ENCODE measurements at places on chromosomes 1 and 21.

DNA sequence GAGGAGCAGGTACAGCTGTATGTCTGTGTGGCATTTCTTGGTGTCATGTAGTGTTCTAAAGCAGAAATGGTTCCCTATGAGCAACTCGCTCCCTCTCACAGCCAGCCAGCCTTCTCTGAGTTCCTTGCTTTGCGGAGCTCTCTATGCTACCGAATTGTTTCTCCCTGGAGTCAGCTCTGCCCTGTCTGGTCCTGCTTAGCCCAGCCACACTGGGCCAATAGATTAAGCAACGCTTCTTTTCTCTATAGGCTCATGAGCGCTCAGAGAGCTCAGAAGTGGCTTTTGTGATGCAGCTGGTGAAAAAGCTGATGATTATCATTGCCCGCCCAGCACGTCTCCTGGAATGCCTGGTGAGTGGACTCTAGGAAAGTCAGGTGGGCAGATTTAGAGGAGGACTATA is 113.1 kb downstream of the PIK3R3 start:
- DNase-seq, result no peak

DNA sequence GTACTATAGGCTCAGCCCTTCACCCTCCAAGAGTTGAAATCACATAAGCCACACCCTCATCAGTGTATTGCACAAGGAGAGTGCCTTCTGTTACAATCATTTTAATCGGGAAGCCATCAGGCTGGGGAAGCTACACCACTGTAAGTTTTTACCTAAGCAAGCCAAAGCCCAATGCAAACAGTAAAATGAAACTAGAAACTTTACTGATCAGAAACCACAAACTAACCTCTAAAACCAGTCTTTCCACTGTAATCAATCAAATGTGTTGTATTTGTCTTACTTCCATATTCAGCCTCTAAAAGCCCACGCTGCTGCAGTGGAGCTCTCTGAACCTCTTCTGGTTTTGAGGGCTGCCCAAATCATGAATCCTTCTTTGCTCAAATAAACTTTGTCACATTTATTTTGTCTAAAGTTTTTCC is 26.2 kb downstream of the CAPN8 start:
- DNase-seq, result no peak

DNA sequence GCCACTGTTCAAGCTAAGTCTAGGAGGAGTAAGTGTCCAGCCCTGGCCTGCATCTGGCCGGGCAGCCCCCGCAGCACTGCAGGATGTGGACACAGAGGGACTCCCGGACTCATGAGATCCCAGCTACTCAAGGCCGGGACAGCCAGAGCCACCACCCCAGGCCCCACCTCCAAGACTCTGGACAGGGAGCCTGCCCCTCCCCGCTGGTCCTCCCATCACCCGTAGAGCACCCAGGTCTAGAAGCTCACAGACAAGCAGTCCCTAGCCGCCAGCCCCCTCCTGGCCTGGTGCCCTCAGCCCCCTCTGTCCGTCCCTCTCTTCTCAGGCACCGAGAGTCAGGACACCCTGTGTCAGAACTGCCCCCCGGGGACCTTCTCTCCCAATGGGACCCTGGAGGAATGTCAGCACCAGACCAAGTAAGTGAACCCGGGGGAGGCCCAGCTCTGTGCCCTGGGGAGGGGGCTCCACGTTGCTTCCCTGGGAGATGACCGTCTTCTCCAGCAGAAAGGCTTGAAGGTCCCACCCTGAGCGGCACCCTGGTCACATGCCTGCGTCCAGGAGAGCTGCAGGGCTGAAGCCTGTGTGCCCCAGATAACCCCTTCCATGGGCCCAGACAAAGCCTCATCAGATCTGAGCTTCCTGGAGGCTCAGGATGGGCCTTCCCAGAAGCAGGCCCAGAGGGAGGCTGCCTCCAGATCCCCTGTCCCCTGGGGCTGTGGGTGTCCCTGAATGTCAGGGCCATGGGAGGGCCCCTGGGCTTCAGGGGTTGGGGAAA is 4.3 kb downstream of the TNFRSF14 start:
- no peak for DNase-seq

- no peak for DNase-seq
Observed at GRCh38 chr1:59568158-59568935, 246.4 kb upstream of the HOOK1 start.

GRCh38 chr21:41667136-41667535 is 99.7 kb downstream of the RIPK4 start:
- DNase-seq, result no peak

DNA sequence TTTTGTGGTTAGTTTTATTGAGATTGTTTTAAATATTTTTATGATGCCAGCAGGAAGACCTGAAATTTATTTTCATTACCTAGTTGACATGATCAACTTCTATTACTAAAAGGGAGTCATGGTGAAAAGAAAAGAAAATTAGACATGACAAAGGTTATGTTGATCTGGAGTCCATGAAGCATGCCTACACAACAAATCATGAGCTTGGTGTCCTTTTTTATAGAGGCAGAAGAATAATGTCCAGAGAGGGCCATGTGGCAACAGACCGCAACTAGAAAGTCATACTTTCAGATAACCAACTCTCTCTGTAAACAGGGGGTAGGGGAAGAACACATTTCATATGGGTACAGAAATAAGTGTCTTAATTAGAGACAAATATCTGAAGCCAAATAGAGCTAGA is 175.5 kb upstream of the HOOK1 start:
- DNase-seq, result no peak

GRCh38 chr1:26787381-26787705 is 407 bp upstream of the PIGV start:
- DNase-seq, result no peak

GRCh38 chr1:206479183-206480125 is 9.2 kb downstream of the IKBKE start:
- peak; percentile 78 for DNase-seq

DNA sequence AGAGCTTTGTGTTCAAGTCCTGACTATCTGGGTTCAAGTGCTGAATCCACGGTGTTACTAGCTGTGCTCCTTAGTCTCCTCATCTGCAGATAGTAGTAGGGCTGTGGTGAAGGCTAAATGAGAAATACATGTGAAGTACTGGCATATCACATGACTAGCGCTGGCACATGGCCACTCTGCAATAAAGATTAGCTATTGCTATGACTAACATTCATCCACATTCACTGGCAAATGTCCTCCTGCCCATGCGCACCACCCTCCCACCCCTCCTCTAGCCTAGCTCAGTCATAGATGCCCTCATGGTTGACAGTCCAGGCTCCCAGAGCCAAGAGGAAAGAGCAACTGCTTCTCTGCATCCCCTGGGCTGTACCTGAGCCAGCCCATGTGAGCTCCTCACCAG is 8.5 kb upstream of the COL8A2 start:
- DNase-seq, result no peak

GRCh38 chr1:170203693-170204092 is 57.9 kb downstream of the NTMT2 start:
- no peak for DNase-seq

DNA sequence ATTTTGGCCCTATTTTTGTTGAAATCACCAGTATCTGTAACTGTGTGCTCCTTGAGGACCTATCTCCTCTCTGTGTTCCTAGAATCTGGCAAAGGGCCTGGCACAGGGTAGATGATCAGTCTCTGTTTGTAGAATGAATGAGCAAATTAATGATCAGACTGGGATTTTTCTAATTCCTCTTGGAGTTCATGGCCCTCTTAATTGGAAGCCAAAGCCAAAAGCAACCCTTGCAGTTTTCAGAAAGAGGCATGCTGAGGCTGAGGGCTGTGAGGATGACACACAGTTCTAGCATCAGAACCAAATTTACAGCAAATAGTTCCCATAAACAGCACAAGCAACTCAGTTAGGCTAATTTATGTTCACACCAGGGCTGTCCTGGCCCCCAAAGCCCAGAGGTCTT is 111.1 kb upstream of the BEND5 start:
- no peak for DNase-seq

GRCh38 chr1:29406814-29407213 is 170.5 kb downstream of the PTPRU start:
- no peak for DNase-seq

DNA sequence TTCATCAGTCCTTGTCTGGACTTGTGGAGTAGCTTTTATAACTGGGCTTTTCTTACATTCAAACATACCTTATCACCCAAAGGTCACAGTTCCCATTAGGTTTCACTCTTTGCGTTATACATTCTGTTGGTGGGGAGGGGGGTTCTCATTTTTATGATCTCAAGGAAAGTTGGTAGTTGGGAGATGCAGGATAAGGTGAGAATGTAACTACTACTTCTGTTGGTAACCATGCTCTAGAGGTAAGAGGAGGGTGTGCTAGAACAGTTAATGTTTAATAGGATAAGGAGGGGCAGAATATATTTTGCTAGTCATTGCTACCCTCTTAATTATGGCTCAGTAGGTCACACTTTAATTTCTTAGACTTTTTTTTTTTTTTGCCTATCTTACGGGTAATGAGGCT is 10.7 kb downstream of the YBX1 start:
- no peak for DNase-seq

GRCh38 chr1:40820251-40820797 is 36.7 kb downstream of the KCNQ4 start:
- no peak for DNase-seq

DNA sequence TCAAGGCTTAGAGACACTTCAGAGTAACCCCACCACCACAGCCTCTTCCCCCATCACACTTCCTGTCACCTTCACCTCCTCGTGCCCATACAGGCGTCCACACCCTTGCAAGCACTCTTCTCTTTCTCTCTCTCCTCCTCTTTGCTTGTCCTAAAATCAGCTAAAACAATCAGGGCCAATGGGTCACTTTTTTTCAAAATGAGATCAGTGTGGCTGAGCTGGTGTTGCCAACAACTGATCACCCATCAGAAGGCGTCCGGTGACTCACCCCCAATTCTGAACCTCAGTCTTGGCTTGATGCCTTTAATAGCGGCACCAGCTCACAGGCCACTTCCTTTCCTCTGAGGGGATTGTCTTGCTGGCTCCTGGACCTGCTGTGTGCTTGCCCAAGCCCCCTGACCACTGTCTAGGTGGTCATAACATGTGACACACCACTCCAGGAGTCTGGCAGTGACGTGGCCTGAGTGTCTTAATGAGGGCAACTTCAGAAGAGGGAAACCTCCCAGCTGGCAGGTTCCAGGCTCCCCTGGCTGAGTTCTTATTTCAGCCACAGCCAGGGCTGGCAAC is 1.6 kb downstream of the DRAXIN start:
- no peak for DNase-seq

DNA sequence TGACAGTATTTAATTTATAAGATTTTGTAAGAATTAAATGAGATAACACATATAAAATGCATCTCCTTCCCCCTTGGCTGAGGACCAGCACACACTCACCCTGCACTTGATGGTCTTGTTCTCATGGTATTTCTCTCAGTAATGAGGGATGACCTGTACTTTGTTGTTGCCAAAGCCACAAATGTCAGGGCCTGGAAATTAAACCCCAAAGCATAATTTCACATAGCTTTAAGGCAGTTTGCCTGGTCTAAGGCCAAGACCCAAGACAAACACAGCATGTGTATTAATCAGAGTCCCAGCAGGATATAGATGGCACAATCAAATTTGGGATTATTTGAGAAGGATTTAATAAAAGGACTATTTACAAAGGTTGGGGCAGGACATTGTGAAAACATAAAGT is 48.6 kb upstream of the EPS15 start:
- DNase-seq, result no peak

DNA sequence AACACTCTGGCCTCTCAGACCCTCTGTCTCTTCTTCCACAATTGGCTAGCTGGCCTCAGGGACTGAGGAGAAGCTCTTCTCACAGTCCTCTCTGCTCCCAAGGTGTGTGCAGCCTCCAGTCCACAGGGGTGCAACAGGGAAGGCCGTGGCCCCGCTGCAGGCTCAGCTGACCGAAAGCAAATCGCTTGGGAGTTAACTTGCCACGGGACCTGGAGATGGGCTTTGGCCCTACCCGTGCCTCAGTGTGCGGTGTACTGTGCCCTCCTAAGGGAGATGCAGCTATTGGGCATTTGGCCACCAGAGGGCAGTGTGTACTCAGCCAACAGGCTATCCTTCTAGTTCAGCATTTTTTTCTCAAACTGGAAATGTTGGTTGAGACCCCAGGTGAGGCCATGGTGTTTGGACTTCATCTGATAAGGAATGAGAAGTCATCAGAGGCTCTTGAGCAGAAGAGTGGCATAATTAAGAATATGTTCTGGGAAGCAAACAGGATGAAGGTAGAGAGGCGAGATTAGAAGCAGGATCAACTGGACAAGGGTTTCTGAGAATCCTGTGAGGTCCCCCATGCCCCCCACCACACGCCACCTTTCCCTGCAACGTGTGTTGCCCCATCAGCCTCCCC is 42.5 kb upstream of the TMEM125 start:
- peak; percentile 81 for DNase-seq

DNA sequence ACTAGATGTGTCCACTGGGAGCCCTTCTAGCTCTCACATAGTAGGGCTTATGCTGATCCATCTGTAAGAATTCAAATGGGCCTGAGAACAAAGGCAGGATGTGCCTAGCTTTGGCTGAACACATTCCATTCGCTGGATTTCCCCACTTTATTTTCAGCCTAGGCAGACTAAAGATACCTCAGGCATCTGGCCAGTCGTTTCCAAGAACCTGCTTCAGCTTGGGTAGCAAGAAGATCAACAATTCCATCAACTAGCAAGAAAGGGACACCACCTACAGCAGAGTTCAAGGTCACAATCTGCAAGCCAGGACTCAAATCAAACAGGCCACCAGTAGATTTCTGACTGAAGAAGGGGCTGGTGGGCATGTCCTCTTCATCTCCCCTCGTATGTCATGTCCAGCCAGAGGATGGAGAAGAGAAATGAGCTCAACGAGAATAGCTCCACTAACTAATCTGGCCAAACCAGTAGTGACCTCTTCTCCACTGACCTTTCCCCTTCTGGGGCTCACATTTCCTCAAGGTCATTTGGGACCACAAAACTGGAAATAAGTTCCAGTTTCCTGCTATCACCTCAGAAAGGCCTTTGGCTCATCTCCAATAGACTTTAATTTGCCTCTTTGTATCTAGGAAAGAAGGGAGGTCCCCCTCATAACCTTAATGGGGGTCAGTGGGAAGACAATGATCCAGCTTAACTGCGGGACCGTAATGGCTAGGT is 14.2 kb downstream of the TXNIP start:
- no peak for DNase-seq

DNA sequence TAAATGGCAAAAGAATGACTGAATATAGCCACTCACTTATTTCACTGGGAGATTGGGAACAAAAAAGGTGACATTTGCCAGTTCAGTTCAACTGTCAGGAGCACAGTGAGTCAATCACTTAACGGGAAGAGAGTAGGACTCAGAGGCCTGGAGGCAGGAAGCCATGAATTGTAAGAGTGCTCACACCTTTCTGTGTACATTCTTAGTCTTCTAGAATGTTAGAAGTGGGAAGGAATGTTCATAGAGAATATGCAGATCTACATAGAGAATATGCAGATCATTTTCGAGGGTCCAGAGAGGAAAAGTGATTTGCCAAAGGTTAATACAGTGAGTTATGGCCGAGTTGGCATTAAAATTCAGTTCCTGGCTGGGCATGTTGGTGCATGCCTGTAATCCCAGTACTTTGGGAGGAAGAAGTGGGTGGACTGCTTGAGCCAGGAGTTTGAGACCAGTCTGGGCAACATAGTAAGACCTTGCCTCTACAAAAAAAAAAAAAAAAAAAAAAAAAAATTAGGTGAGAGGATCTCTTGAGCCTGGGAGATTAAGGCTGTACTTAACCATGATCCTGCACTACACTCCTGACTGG is 8.3 kb downstream of the IL20 start:
- DNase-seq, result no peak
